ENCODE measurements at places on chromosomes 7 and 10.

- no peak for DNase-seq
Observed at GRCh38 chr10:106935978-106936451, 228.5 kb downstream of the SORCS1 start.

- no peak for DNase-seq
Observed at GRCh38 chr7:33814400-33814799, 90.9 kb upstream of the BMPER start.

DNA sequence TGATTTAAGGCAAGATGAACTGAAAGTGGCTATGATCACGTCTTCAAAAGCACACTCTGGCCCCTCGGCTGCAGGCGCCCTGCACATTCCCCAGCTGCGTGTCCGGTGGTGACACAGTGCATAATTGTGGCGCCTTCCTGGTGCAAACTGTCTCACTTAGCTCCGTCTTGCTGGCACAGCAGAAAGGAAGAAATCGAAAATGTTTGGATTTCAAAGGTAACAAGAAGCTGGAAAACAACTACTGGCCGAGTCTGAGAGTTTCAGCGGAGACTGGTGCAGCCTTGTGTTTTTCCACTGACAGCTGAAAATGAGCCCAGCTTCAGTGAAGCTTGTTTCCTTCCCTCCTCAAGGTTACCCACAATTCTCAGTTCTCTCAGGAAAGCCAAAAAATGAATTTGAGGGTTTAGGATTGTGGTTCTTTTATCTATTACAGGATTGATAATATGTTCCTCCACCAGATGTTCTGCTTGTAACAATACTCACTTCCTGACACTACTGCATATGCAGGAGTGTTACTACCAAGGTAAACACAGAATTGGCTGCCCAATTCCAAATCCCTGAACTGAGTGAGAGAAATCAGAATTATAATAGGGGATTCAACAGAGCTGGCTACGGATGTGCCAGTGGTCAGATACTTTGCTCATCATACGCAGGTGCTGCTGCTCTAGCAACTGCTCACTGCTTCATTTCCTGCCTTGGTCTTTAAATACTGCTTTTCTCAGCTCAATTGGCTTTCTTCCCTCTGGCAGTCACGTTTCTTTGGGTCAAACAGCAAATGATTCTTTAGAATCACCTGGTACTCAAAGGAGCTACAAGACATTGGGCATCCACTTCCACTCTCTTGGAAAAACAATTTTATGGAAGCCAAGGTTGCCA, 63.7 kb downstream of the TRUB1 start:
- DNase-seq: no peak

DNA sequence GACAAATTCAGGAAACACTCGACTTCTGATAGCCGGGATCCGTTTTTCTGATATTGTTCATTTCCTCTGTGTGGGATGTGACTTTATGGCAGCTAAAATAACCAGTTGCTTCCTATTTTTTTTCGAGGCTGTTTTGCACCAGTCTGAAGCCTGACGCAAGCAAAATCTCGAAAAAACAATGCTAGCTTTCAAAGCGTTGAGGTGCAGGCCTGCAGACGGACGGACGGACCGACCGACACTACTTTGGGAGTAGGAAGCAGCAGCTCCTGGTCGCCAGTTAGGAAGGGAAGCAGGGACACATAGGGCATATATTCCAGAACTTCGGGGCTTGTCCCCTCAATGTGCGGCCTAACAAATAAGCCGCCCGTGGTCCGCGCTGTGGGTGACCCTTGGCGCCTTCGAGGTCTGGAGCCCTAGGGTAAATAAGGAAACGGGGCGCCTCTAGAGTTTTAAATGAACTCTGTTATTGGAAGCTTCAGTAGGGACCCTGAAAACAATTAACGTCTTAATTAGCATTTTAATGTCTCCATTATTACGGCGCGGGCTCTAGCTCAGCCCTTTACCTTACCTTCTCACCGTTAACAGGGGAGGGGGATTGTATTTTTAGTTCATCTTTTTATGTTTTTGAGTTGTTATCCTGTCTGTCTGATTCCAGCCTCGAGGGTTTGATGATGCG, 1.3 kb downstream of the HHEX start:
- no peak for DNase-seq

- DNase-seq: no peak
Observed at GRCh38 chr7:157527686-157528085, 190.9 kb downstream of the DNAJB6 start.

- no peak for DNase-seq
Observed at GRCh38 chr10:7767209-7767608, 20.6 kb downstream of the KIN start.

DNA sequence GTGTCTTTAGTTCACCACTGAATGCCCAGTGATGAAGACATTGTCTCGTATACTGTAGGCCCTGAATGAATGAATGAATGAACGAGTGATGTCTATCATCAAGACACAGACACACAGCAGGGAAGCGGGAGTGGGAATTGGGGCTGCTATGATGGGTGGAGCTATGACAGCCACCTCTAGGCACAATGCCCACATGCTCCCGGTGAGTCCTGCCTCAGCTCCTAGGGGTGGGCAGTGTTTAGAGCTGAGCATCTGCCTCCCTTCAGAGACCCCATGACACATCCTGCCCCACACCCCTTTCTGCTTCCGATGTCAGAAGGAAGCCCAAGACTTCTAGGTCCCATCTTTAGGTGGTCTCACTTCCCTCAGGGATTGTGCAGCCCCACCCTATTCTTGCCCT, 714.1 kb downstream of the PARD3 start:
- no peak for DNase-seq

- DNase-seq: no peak
Observed at GRCh38 chr7:18390535-18390907, 105.0 kb upstream of the HDAC9 start.

DNA sequence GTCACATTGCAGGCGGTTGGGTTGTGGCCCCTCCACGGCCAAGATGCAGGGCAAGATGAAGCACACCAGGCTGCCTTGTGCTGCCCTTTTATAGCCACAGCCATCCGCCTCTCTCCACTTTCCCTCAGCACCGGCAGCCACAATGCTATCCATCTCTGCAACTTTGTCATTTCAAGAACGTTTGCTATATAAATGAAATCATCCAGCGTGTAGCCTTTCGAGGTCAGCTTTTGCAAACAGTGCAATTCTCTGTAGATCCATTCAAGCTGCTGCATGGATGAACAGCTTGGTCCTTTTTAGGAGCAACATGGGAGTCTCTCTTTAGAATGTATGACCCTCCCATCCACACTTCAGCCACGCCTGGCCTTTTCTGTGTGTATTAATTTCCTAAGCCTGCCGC, 6.4 kb upstream of the IL15RA start:
- no peak for DNase-seq

- DNase-seq: no peak
Observed at GRCh38 chr7:25840209-25840792, 311.7 kb upstream of the NFE2L3 start.

- DNase-seq: no peak
Observed at GRCh38 chr10:76382381-76382851, 951.0 kb downstream of the LRMDA start.

DNA sequence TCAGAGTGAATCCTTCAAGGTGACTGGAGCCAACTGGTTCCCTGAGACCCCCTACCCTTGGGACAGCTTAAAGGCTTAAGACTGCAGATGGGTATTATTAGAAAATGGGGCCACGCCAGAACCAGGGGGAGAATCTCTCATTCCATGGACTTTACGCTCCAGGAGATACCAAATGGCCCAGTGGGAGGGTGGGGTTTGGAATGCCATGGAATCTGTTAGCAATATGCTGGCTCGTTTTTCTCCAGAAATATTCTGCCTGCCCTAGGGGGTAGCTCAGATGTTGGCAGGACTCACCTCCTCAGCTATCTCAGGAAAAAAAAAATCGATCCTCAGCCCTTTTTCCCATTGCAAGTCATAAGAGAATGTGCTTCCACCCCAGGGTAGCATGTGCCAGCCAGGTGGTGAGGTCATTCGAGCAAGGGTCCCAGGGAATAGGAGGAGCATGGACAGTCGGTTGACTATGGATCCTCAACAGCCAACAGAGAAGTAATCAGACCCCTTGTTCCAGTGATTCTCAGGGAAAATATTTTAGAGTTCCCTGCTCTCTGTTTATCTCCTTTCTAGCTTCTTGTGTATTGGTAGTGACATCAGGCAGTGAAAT, 22.9 kb downstream of the SVIL start:
- DNase-seq: no peak

- DNase-seq: no peak
Observed at GRCh38 chr7:149689291-149689721, 84.1 kb downstream of the ZNF467 start.

DNA sequence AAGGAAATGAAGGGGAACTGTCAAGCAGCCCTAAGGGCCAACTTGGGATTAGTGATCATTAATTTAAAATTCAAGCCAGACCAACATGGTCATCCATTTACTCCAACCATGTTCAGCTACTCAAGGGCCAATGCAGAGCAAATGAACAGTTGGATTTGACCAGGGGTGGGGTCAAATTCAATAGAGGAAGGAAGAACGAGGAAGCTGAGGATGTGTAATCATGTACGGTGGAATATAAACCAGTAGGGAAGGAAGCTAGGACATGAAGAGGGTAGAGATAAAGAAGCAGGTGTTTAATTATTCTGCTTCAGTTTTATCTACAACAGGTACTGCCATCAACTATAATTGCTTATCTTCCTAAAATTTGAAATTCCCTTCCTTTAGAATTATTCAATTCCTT, 81.6 kb downstream of the HIBADH start:
- no peak for DNase-seq
